Stimulated activated CD8-positive, alpha-beta memory T cell treated with anti-CD3 and anti-CD28 coated beads, Interleukin-15, amount 100 ng/mL, for 24 hours (primary cell): ENCODE measurements at places on chromosomes 5 and 9.

GRCh38 chr5:95673081-95673480 lies 9.7 kb downstream of the SPATA9 start:
- DNase-seq, result no peak

GRCh38 chr5:79932510-79933504 lies 58.3 kb downstream of the MTX3 start:
- DNase-seq, result no peak

DNA sequence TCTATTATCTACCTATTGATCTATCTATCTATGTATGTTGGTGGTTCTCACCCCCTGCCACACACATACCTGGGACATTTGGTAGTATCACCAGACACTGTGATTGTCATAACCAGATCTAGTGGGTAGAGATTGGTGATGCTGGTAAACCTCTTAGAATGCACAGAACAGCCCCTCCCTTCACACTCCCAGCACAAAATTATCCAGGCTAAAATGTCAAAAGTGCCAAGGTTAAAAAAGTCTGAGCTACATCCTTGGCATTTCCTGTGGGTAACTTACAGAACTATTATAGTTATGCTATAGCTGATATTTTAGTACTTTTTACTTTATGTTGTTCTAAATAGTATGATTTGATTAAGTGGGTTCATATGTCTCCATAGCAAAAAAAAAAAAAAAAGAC lies 151.0 kb downstream of the FER start:
- no peak for DNase-seq

- no peak for DNase-seq
Observed at GRCh38 chr5:30607301-30607894, 586.1 kb upstream of the CDH6 start.

GRCh38 chr5:9540791-9541190 lies 5.1 kb downstream of the SEMA5A start:
- no peak for DNase-seq

DNA sequence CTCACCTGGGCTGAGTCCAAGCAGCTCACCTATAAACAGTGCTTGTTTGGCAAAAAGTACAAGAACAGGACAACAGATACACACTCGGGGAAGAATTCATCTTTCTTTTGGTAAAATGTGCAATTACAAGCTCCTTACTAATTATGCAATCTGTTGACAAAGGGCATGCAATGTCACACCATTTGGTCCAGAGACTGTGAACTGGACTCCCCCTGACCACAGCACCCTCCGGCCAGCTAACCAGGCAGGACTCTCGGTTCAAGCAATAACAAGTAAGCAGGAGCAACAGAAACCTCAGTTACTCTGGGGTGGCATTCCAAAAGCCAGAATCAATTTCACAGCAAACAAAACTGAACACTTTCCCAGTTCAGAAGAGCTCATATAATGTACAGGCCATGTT lies 113.8 kb downstream of the GNAQ start:
- DNase-seq, result no peak

GRCh38 chr5:127296321-127296720 lies 5.7 kb downstream of the MEGF10 start:
- DNase-seq, result no peak
